PC-9 (cell line): ENCODE measurements at places on chromosomes 7 and 10.

DNA sequence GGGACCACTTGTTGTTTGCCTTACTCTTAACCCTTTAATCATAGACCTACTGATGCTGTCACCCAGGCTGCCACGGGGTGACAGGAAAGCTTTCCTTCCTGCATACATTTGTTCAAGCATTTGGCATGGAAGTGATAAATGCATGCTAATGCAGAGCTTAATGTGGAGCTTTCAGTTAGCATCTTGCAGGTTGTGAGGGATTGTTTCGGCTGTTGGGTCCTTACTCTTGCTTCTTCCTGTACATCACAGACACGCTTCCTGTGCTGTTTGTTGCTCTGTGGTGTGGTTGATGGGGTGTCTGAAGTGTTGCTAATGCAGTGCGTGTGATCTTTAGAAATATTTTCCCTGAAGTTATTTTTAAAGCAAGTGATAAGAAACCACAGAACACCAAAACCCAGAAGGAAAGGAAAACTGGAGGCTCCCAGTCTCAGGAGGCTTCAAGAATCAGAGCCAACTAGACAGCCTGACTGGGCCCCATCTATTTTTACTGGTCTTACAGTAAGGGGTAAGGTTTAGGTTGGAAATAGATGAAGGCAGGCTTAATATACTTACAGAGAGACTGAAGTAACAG is 143.1 kb downstream of the CHN2 start:
- H3K27ac ChIP-seq, result no peak overlapping the region
- H3K27me3 ChIP-seq, result peaks cover 14% of the 10 kb centered on the region

- no peaks in the 10 kb centered on the region for H3K4me1 ChIP-seq
- no peak for DNase-seq
- no peak overlapping the region for H3K4me3 ChIP-seq
- H3K27me3 ChIP-seq, result peaks cover 58% of the 10 kb centered on the region
- H3K27ac ChIP-seq, result no peak overlapping the region
- H3K36me3 ChIP-seq, result no peaks in the 10 kb centered on the region
Measured at GRCh38 chr10:120961795-120962755, 110.9 kb downstream of the WDR11 start.

DNA sequence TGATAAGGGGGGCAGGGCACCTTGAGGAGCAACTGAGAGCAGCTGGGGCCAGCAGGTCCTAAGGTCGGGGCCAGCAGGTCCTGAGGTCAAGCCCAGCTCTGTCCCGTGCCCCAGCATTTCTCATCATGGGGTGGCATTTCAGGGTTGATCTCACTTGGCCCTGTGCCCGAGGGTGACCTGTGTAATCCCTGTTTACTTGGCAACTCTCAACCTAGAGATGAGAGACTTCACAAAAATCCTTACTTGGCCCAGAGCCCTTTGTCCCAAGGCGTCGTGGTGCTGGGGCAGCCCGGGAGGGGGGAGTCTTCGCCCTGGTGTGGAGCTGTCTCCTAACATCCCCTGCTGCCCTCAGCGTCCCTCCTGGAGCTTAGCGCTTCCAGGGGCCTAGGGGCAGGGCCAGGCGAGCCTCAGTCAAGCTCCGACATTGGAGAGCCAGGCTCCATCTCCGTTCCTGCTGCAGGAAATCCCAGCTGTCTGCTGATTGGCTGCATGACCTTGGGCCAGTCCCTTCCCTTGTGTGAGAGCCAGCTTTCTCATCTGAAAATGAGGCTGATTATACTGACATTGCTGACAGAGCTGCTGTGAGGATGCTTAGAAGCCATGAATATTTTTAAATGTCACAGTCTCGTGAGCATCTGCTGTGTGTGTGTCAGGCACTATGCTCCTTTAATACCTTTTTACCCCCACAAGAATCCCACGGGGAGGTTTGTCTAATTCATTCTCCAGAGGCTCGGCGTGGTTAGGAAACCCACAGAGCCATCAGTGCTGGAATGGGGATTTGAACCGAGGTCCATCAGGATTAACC is 94.3 kb downstream of the ZMIZ1 start:
- 0 out of 2 replicates have a peak, but pooled peaks cover 6% of the 10 kb centered on the region for H3K36me3 ChIP-seq
- H3K27ac ChIP-seq, result peak overlapping the region; percentile 39; the same call in 1 of the 2 replicates
- H3K27me3 ChIP-seq, result no peaks in the 10 kb centered on the region
- peaks cover 24% of the 10 kb centered on the region for H3K4me1 ChIP-seq

GRCh38 chr7:55130395-55131141 is 111.8 kb downstream of the EGFR start:
- H3K36me3 ChIP-seq, result peaks cover 24% of the 10 kb centered on the region
- peaks cover 93% of the 10 kb centered on the region for H3K4me1 ChIP-seq
- no peak overlapping the region for H3K4me3 ChIP-seq
- peak overlapping the region; percentile 92 for H3K27ac ChIP-seq
- no peaks in the 10 kb centered on the region for H3K27me3 ChIP-seq

DNA sequence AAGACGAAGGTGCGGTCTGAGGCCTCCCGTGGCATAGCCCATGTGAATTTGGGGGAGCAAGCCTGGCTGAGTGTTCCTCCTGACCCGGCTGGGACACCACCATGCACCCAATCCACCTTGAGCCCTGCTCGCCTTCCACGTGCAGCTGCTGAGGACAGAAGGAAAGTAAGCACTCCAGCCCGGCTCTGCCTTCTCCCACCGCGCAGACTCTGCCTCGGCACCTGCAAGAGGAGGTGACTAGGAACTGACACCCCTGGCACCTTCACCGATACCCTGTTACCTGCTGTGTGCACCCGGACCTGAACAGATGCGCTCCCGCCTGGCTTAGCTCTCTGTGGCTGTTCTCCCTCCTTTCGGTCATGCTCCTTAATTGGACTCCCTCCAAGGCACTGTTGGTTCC is 57.0 kb upstream of the OPN4 start:
- no peak overlapping the region for H3K4me3 ChIP-seq
- no peak for DNase-seq
- H3K4me1 ChIP-seq, result peaks cover 26% of the 10 kb centered on the region
- no peaks in the 10 kb centered on the region for H3K27me3 ChIP-seq

DNA sequence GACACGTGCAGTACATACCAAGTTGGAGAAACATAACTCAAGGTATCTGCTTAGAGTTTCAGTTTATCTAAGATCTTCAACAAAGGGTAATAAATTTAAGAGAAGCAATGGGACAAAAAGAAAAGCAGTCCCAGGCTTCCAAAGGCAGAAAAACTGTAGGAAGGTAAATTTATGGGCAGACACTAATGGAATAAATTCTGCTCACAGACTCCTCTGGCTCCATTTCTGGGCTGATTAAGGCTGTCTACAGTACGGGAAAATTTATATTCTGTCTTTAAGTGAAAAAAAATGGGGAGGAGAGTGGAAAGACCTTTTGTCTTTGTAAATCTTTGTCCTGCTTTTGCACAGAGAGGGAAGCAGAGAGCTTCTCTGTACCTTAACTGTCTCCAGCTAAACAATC is 587.5 kb upstream of the IGFBP3 start:
- H3K4me1 ChIP-seq, result peaks cover 16% of the 10 kb centered on the region
- H3K27ac ChIP-seq, result no peak overlapping the region
- H3K4me3 ChIP-seq, result no peak overlapping the region
- DNase-seq, result no peak
- no peaks in the 10 kb centered on the region for H3K27me3 ChIP-seq

DNA sequence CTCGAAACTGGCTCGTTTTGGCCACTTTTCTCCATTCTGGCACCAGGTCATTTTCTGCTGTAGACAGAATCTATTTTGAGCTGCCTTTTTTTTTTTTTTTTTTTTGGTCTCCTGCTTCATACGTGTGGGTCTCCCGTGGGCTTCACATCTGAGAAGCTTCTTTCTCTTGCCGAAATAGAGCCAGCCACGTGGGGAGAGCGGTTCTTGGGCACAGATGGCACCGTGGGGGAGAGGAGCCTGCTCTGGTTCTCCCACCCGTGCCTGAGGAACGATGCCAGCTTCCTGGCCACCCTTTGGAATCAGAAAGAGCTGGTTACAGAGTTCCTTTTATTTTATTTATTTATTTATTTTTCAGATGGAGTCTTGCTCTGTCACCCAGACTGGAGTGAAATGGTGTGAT is 48.7 kb upstream of the OCM2 start:
- H3K4me3 ChIP-seq, result no peak overlapping the region
- DNase-seq, result no peak
- no peak overlapping the region for H3K27ac ChIP-seq
- no peaks in the 10 kb centered on the region for H3K4me1 ChIP-seq
- no peaks in the 10 kb centered on the region for H3K27me3 ChIP-seq

DNA sequence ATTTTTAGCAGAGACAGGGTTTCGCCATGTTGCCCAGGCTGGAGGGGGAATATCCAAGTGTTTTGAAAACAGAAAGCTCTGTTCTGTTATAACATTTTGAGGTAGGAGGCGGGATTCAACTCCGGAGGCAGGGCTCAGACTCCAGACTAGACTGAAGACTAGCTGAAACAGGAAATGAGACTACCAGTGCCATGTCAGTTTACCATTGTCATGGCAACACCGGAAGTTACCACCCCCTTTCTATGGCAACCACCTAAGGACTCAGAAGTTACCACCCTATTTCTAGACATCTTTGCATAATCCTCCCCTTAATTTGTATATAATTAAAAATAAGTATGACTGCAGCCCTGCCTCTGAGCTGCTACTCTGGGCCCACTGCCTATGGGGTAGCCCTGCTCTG is 1069.1 kb upstream of the AUTS2 start:
- no peaks in the 10 kb centered on the region for H3K4me1 ChIP-seq
- no peak for DNase-seq
- H3K36me3 ChIP-seq, result no peaks in the 10 kb centered on the region

GRCh38 chr7:22992874-22993840 is 20.8 kb downstream of the HYCC1 start:
- H3K27ac ChIP-seq, result no peak overlapping the region
- DNase-seq, result no peak
- H3K27me3 ChIP-seq, result no peaks in the 10 kb centered on the region
- H3K4me3 ChIP-seq, result no peak overlapping the region
- H3K4me1 ChIP-seq, result no peaks in the 10 kb centered on the region

DNA sequence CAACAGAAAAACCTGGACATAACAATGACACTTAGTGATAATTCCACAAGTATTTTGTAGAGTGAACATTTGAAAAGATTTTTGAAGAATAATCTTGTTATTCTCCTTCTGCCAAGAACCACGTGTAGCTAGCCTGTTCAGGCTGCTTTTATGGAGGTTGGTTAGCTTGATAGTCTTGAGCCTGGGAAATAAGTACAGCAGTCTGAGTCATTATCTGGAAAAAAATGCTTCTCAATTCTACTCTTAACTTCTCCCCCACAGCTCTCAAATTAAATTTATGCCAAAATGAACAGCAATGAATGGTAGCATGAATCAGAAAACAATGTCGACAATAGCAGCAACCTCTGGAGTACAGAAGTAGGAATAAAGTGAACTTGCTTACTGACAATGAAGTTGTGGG is 63.2 kb downstream of the GPR37 start:
- no peak overlapping the region for H3K4me3 ChIP-seq
- no peaks in the 10 kb centered on the region for H3K27me3 ChIP-seq
- no peaks in the 10 kb centered on the region for H3K4me1 ChIP-seq
- DNase-seq, result no peak

- H3K4me1 ChIP-seq, result peaks cover 11% of the 10 kb centered on the region
- no peaks in the 10 kb centered on the region for H3K27me3 ChIP-seq
- no peak for DNase-seq
- H3K27ac ChIP-seq, result no peak overlapping the region
- no peaks in the 10 kb centered on the region for H3K36me3 ChIP-seq
- H3K4me3 ChIP-seq, result no peak overlapping the region
Measured at GRCh38 chr10:100993986-100994708, 5.5 kb upstream of the LZTS2 start.

DNA sequence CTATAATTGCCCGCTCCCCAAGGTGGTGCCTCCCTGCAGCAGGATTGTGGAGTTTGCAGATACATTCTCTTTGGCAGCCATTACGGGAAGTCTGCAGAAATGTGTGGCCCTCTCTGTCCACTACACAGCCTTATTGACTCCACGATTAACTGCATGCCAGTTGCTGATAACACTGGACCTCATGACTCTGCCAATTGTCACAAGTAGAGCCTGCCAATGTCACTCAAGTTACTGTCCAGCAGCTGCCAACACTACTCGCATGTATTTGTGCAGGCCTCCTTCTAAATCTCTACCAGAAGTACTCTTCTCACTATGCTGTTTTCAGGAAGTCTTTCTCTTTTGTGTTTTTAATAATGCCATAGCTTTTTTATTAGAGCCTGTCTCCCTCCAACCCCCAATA is 128.8 kb downstream of the PPP1R3A start:
- no peak overlapping the region for H3K4me3 ChIP-seq
- no peaks in the 10 kb centered on the region for H3K27me3 ChIP-seq
- DNase-seq, result no peak
- no peak overlapping the region for H3K27ac ChIP-seq

DNA sequence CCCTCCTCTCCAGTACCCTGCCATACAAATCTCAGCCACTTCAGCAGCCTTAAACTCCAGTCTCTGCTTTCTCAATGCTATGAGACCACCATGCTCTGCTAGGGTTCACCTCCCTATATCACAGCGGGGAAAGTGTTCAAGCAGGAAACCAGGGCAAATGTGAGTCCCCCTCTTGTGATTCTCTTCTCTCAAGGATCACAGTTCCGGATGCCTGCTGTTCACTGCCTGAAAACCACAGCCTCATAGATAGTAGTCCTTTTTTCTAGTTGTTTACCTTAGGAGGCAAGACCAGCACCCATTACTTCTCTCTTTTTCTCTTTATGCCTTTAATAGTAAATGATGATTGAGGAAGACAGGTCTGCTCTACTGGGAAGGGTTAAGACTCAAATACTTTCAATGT is 100.8 kb downstream of the SGMS1 start:
- H3K27me3 ChIP-seq, result no peaks in the 10 kb centered on the region
- no peaks in the 10 kb centered on the region for H3K4me1 ChIP-seq
- H3K4me3 ChIP-seq, result no peak overlapping the region
- DNase-seq, result no peak
- H3K27ac ChIP-seq, result no peak overlapping the region
- H3K36me3 ChIP-seq, result no peaks in the 10 kb centered on the region

- no peaks in the 10 kb centered on the region for H3K27me3 ChIP-seq
- no peaks in the 10 kb centered on the region for H3K4me1 ChIP-seq
- DNase-seq, result no peak
- H3K36me3 ChIP-seq, result no peaks in the 10 kb centered on the region
- H3K4me3 ChIP-seq, result no peak overlapping the region
Measured at GRCh38 chr7:54904986-54905385, 113.8 kb upstream of the EGFR start.

GRCh38 chr7:36923943-36924436 is 199.7 kb upstream of the AOAH start:
- no peak for DNase-seq
- no peak overlapping the region for H3K4me3 ChIP-seq
- H3K4me1 ChIP-seq, result no peaks in the 10 kb centered on the region
- no peaks in the 10 kb centered on the region for H3K27me3 ChIP-seq

- peak overlapping the region; percentile 67 for H3K4me3 ChIP-seq
- peaks cover 57% of the 10 kb centered on the region for H3K4me1 ChIP-seq
- no peaks in the 10 kb centered on the region for H3K27me3 ChIP-seq
- H3K36me3 ChIP-seq, result peaks cover 7% of the 10 kb centered on the region; the same call in 1 of the 2 replicates
- H3K27ac ChIP-seq, result peak overlapping the region; percentile 88
Measured at GRCh38 chr7:7180725-7181449, 1.5 kb upstream of the C1GALT1 start.

GRCh38 chr7:135761751-135762488 is 13.3 kb upstream of the FAM180A start:
- H3K4me3 ChIP-seq, result no peak overlapping the region
- H3K27ac ChIP-seq, result no peak overlapping the region
- peak; percentile 17 for DNase-seq
- H3K27me3 ChIP-seq, result no peaks in the 10 kb centered on the region
- H3K4me1 ChIP-seq, result peaks cover 12% of the 10 kb centered on the region; the same call in 1 of the 2 replicates

GRCh38 chr7:3336042-3336665 is 35.1 kb downstream of the SDK1 start:
- H3K36me3 ChIP-seq, result no peaks in the 10 kb centered on the region
- no peaks in the 10 kb centered on the region for H3K4me1 ChIP-seq
- no peak overlapping the region for H3K27ac ChIP-seq
- no peak overlapping the region for H3K4me3 ChIP-seq
- H3K27me3 ChIP-seq, result peaks cover 14% of the 10 kb centered on the region; the same call in 1 of the 2 replicates

GRCh38 chr7:154564676-154565075 is 438.2 kb downstream of the PAXIP1 start:
- H3K4me1 ChIP-seq, result no peaks in the 10 kb centered on the region
- H3K27ac ChIP-seq, result no peak overlapping the region
- H3K36me3 ChIP-seq, result no peaks in the 10 kb centered on the region
- H3K27me3 ChIP-seq, result peaks cover 7% of the 10 kb centered on the region; the same call in 1 of the 2 replicates
